NCI-H524 (cell line): ENCODE measurements at places on chromosomes 6 and 20.

DNA sequence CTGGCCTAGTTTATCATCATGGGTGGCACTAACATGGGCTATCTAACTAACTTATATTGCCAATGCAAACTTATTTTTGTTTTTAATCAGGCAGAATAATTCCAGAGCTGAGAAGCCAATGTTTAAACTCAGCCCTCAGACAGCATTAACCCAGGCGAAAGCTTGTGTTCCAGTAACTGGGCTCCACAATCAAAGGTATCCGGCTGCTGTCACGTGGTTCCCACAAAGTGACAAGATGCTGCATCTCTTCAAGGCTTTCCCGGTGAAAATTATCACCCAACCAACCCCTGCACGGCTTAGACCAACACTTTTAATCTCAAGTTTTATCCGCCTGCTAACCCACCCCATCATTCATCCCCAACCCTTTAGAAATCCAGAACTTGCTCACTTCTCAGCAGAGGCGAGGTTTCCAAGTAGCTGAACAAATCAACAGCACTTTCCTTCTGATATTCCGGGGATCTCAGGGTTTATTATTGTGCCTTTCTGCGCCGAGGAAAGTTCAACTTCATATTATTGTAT, 885 bp downstream of the MTCL3 start:
- DNase-seq, result peak; percentile 80

DNA sequence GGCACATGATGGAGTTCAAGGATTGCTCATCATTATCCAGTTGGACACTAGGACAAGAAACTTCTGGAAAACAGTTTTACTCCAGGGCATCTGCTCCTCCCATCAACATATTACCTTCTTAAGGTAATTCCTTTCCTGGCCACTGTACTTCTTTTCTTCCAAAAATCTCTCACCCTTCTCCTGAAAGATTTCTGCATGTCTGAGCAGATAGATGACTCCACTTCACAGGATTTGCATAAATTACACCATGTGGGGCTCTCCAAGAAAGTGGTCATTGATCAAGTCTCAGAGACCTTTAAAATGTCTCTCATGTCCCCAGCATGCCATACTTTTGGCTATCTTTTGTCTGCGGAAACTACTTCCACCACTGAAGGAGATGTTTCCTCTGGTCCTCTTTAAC, 103.2 kb upstream of the TNFAIP3 start:
- DNase-seq, result peak; percentile 53

DNA sequence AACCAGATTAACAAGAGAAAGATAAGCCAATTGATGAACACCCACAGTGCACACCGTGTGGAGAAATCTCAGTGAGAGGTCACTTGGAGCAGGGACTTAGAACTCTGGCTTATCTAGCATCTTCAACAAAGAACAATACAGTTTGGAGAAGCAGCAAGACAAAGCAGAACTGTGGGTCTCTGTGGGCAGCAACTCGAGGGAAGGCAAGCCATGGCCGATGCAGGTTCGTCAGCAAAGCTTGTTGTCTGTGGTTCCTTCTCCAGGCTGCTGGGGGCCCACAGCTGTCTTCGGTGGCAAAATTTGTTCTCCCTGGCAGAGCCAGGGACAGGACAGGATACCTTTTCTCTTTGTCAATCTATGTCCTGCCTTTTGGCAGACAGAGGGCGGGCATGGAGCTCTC, 22.1 kb downstream of the RPP40 start:
- no peak for DNase-seq

DNA sequence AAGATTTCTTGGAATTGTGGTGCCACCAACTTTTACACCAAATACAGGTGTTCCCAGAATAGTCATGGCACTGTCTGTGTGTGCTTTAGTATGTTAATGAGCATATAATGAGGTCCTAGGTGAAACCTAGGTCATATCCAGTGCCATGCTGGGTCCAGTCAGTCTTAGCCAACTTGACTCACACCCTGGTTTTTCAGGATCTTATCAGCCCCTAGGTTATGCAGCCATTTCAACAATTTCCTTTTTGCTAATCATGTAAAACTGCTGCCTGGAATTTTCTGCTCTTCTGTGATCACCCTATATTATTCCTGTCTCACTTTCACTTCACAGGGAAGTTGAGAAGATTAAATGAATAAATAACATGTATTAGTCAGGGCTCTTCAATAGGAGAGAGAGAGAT, 23.7 kb downstream of the SDHAF4 start:
- DNase-seq, result no peak

DNA sequence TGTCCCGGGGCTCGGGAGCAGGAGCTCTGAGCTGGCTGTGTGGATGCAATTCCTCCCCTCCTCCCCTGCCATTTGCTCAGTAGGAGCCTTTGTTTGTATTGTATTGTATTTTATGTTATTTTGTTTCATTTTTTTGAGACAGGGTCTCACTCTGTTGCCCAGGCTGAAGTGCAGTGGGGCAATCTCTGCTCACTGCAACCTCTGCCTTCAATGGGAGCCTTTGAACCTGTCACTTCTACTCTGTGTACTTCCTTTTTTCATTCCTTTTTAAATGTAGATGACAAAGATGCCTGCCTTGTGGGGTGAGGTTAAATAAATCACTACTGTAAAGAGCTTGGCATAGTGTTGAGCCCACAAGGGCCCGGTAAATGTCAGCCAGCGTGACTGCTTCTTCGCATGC, 70.6 kb downstream of the DCDC2 start:
- no peak for DNase-seq

GRCh38 chr6:160058603-160059215, 62.9 kb upstream of the SLC22A1 start:
- no peak for DNase-seq

DNA sequence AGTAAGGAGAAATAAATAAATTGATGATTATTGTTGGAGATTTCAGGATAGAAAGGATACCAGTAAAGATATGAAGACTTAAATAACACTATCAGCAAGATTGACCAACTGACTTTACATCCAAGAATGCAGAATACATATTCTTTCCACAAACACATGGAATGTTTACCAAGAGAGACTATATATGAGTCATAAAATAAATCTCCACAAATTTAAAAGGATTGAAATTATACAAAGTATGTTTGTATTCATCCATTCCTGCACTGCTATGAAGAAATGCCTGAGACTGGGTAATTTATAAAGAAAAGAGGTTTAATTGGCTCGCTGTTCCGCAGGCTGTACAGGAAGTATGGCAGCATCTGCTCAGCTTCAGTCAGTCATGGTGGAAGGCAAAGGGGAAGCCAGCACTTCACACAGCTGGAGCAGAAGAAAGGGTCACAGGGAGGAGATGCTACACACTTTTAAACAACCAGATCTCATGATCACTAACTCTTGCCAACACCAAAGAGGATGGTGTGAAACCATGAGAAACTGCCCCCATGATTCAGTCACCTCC, 56.7 kb upstream of the TNFRSF21 start:
- DNase-seq, result no peak

DNA sequence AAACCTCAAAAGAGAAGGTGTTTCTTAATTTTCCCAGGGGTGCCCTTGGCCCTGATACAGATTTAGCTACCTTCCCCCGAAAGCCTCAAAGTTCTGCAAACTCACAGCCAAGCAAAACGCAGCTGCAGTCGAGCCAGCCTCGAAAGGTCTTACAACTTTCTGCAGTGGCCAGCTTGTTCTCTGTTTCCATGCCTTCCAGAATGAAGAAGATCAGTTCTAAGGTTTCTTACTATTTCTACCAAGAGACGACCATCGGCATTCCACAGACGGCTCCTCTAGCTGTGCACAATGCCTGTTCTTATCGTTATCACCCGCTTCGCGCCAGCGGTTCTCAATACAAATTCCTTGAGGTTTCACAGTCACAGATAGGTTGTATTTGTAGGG, 28.5 kb upstream of the CCR6 start:
- DNase-seq, result no peak

DNA sequence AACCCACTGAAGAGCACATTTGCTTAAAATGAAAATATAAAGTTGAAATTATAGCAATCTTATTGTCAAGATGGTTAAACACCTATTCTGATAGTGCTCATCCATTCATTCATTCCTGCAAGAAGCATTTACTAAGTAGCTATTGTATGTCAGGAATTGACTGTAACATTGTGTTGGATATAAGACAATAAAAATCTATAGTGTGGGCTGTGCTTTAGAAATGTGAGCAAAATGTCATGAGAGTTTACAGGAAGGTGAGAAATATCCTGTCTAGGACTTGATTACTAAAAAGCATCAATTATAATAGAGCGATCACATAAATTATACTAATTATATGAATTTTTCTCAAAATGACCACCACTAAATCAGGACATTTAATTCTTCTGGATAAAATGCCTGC, 123.0 kb downstream of the HAO1 start:
- DNase-seq, result no peak

DNA sequence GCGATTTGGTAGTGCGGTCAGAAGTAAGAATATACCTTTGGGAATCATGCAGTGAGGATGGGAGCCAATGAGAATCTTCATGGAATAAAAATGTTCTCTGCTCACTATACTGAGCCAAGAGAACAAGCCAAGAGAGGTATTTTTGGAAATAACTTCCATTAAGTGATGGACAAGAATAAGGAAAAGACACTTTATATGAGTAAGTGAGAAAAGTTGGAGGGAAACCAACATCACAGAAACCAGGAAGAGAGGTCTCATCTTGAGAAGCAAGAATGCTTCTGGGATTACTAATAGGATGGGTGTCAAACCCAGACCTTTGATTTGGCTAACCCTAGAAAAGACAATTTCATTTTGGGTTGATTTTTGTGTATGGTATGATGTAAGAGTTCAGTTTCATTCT, 181.2 kb upstream of the JAG1 start:
- DNase-seq, result no peak

- peak; percentile 87 for DNase-seq
These were observed 53.5 kb upstream of the BTN3A2 start for GRCh38 chr6:26311385-26312095.

DNA sequence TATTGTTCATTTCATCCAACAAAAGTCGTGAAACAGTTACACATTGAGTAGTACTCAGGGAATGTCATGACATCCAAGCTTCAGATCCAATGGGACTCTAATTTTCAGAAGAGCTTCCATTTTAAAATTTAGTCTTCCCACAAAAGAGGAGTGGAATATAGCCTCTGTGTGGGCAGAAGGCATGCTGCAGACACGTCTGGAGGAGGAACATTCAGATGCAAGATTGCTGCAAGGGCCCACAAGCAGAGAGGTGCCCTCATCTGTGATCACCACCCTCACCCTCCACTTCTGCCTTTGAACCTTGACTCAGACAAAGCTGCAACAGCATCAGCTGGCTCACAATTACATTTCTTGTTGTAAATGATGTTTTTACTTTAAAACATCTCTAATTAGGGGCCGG, 29.9 kb downstream of the NRN1 start:
- no peak for DNase-seq

DNA sequence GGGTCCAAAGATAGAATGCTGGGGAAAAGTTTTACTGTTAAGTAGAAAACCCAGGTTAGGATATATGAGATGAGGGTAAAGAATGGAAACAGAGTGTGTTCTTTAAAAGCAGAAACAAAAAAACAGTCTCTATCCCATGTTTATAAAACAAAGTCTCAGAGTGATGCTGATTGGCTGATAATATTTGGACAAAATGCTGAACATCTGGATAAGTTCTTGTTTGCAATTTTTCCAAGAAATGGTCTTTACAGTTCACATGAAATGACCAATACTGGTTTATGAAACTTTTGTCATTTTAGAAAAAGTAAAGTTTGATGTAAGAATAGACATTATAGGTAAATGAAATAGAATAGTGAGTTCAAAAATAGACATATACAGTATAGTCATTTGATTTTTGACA, 96.2 kb upstream of the EYS start:
- no peak for DNase-seq

DNA sequence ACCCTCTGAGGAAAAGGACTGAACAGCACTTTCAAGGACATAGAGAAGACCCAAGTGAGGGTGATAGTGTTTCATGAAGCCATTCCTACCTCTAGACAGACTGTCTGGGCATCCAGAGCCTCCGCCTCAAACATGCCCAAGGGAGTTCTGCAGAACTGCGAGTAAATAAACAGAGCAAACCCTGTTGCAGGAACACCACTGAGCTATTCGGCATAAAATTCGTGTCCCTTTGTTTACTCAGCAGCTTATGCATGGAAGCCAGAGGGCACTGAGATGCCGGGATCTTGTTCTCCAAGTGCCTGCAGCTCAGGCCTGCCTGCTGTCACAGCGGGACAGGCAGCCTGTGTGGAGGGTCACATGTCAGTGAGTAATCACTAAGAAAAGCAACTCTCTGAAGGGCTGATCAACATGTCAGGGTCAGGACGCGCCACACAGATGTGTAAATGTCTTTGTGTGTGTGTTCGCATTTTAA, 164.9 kb upstream of the HEY2 start:
- DNase-seq, result peak; percentile 99

DNA sequence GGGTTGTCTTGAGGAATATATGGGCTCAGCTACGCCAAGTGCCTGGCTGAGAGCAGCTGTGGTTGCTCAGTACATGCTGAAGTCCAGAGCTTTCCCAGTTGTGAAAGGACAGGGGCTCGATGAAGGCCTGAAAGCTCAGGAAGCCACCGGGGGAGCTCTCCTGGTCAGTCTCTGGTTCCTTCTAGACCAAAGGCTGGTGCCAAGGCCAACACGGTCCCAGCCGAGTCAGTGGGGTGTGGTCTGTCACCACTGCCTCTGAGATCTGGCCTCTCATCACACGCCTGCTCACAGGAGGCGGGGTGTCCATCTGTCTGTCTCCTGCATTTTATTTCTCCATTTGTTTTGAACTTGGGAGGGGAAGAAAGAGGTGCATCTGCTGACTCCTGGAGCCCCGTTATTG, 4.9 kb upstream of the FAM83C start:
- DNase-seq, result no peak

DNA sequence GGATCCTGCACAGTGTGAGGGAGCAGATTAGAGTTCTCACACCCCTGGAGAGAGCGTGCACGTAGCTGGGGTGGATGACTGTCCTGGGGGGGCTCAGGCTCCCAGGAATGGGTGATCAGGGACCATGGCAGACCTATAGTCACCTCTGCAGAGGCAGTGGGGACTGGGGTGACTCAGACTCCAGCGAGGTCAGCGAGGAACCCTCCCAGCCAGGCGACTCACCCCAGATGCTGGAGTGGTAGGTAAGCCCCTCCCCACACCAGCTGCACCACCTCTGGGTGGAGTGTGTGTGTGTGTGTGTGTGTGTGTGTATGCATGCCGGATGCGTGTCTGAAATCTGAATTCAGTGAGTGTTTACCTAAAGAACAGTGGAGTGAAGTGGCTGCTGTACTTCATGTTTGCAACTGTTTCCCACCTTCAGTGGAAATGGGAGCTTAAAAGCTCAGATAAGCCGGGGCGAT, 17.4 kb upstream of the GTSF1L start:
- no peak for DNase-seq

DNA sequence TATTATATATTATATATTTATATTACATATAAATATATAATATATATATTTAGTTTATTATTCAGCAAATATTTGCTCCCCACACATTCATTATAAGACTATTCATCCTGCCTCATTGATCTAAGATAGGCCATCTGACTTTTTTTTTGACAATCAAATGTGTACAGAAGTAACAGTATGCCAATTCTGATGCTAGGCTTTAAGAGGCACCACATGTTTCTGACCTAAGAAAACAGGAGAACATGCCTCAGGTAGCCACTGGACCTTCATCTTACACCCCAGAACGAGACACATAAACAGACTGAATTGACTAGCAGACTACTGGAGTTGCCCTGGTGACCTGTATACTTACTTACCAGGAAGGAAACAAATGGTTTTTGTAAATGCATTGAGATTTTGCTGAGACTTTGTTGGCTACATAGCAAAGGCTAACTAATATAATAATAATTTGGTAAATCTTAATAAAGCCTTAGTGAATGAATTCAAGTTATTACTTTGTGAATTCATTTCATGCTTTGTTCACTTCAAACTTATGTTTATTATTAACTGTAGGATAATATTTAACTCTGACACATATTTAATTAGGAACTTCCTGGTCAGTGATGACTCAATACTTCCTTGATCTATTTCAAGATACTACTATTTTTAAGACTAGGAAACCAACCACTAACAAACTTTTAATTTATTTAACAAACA, 13.4 kb upstream of the MYO6 start:
- no peak for DNase-seq
